ENCODE measurements at places on chromosomes 12 and 14.

DNA sequence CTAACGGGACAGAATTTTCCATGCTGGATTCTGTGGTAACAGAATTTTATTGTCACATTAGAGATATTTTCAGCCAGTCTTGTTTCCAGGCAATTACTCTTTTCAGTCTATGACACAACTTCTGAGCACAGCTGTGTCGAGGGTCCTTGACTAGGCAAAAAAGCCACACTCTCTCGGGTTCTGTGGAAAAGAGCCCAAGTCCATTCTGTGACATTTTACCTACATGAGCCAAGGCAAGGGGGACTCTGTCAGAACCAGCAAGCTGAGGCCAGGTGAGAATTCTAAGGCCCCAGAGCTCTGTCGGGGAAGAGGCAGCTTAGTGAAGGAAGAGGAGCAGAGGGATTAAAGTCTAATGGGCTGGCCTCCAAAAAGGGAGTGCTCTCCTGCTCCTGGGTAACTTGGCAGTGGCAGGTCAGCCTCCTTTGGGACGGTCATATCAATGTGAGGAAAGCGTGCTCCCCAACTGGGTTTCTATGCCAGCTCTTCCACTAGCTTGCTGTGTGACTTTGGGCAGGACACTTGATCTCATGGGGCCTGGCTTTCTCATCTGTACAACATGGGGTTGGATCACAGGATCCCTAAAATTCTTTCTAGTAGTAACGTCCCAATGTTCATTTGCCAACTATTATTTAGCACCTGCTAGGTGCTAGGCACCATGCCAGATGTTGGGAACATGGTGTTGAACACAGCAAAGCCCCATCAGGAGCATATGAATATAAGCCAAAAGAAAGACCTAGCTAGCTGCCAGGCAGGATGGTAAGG is 16.0 kb upstream of the RIC8B start:
- DNase-seq: no peak

- no peak for DNase-seq
Measured at GRCh38 chr12:131113568-131114270, 160.0 kb downstream of the ADGRD1 start.

- DNase-seq: no peak
Measured at GRCh38 chr14:30227436-30227835, 299.8 kb upstream of the PRKD1 start.

DNA sequence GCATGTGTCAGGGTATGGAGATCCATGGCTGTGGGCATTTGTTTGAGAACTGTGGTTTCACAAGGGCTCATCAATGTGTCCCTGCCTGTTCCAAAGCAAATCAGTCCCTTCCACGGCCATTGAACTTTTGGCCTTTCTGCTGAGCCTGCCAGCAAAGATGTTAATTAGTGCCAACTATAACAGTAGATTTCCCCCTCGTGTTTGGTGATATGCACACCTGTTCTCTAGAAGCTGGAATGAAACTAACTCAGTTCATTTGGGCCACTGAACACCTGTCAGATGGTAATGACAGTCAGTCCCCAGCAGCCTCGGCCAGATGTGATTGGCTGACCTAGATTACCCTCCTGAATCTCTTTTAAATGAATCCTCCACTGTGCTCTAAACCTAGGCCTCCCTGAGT is 43.2 kb downstream of the IRAK3 start:
- no peak for DNase-seq

GRCh38 chr12:68612697-68613096 is 2.0 kb downstream of the RAP1B start:
- no peak for DNase-seq

DNA sequence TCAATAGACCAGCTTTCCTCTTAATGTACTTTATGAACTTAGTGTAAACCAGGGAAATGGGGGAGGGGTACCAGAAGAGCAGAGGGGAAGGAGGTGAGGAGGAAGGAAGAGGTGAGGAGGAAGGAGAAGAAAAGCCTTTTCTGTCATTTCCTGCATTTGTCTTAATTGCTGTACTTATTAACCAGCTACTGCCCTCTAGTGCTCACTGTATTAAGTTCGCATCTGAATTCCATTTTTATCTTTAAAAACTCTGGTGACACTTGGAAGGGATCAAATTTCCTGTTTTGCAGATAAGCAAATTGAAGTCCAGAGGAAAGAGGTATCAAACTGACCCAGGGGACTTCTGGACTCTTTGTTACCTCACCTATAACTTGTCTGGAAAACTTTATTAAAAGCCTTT is 22.2 kb downstream of the MANSC1 start:
- DNase-seq: no peak

- DNase-seq: peak; percentile 3
Measured at GRCh38 chr14:75711105-75711795, 50.2 kb downstream of the TTLL5 start.

DNA sequence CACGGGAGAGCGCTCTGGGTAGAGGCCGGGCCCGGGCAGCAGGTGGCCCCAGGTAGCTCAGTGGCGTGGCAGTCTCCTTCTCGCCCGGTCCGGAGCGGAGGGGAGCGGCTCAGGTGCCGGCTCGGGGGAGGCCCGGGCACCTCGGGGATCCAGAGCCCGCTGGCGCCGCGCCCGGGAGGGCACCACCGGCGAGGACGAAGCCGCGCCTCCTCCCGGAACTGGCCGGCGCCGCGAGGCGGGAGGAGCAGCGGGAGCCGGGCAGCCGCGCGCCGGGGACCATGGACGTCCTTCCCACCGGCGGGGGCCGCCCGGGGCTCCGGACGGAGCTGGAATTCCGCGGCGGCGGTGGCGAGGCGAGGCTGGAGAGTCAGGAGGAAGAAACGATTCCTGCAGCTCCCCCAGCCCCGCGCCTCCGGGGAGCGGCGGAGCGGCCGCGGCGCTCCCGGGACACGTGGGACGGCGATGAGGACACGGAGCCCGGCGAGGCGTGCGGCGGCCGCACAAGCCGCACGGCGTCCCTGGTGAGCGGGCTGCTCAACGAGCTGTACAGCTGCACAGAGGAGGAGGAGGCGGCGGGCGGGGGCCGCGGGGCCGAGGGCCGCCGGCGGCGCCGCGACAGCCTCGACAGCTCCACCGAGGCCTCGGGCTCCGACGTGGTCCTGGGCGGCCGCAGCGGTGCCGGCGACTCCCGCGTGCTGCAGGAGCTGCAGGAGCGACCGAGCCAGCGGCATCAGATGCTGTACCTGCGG is 21.5 kb upstream of the GNS start:
- peak; percentile 12 for DNase-seq

DNA sequence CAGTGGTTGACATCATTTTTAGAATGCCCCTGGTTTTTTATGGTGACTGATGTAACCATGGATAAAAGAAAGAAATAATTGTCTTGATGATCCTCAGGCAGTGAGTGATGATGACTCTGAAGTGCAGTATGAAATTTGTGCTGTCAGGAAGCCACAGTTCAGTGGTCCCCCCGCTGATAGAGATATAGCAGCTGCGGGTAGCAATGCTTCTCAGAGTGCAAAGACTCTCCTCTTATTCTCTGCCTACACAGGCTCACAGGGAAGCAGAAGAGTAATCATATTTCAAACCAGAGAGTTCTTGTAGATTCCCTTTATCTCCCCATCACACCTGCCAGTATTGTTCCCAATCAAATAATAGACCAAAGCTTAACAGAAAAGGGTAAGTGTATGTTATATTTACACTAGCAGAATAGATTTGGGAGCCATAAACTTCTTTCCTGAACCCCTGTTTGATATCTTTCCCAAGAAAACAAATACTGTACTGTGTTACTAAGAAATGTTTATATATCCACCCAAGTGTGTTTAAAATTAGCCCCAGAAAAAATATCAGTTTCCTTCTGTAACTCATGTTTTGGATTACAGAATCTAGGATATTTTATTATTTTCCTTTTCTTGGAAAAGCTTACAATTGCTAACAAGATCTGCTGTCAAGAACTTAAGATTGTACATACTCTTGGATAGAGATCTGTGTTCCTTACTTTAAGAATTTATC is 1817.4 kb upstream of the FLRT2 start:
- DNase-seq: no peak

GRCh38 chr12:52877242-52877641 is 27.6 kb downstream of the KRT8 start:
- DNase-seq: no peak

DNA sequence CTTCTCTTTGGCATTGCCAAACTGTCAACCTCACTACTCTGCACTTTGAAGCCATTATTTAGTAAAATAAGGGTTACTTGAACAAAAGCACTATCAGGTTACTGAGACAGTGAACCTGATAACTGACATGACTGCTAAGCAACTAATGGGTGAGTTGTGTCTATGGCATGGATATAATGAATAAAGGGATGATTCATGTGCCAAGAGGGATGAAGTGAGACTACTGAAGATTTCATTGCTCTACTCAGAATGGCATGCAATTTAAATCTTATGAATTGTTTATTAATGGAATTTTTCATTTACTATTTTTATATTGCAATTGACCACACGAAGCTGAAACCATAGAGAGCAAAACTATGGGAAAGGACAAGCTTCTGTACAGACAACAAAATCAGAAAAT is 74.4 kb downstream of the CEP128 start:
- no peak for DNase-seq

DNA sequence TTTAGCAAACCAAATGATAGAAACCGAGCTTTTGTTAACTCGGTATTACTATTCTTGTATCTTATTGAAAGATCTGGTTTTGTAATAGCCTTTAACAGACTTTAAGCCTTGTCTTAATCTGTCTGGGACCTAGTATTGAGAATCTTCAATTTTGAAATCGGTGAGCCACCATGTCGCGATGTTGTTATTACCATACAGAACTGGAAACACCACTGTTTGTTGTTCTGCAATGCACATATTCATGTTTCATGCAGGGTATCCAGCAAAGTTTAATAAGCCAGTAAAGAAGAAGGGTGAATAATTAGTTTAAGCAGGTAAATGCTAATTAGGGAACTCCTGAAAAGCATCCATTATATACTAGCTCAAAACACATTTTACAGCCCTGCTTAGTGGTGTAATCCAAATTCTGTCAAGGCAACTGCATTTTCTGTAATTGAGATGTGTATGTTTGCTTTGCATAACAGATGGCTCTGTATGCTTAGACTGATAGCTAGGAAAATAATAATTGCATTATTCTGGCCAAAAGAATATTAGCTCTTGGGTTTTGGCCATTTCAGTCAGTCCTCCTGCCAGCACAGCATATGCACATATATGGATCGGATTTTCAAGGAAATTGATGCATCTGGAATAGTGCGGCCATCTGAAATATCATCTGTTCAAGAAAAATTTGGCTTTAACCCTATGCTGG is 389.2 kb downstream of the EGLN3 start:
- no peak for DNase-seq

DNA sequence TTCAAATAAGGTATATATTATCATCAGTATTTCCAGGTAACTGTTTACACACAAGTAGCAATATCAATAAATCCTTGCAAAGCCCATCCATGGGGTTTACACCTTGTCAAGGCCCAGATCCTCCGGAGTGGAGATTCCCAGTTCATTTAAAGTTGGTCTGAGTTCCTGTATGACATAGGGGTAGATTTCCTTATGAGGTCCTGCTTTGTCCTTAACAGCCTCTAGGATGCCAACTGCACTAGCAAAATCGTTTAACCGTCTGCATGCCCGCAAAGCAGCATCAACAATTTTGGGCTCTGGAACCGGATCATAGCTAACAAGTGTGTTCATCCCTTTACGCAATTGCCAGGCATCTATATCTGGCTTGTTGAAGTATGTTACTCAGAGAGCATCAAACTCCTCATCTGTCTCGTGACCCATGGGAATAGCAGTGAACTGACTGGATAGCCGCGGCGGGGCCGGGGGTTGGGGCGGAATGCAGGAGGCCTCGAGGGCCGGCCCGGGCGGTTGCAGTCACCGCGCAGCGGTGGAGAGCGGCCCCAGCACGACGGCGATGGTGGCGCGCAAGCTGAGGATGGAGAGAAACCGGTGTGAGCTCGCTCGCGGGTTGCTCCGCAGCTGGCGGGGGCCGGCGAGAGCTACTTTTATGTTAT is 30.6 kb upstream of the FBXO34 start:
- DNase-seq: no peak

- DNase-seq: no peak
Measured at GRCh38 chr12:32874078-32874477, 22.5 kb downstream of the PKP2 start.

DNA sequence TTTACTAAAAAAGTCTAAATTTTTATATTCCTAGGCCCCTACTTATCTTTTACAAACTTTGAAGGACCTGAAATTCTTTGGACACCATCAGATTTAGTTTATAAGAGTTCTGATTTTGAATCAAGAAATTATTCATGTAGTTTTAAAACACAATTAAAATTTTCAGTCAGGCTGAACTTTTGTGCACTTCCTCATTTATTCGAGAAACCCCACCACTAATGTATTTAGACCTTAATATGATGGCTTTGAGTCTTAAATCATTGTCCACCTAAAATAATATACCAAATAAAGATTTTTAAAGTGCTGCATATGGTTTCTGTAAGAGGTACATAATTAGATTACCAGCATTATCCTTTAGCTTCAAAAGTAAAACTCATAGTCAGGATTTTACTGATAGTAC is 103.4 kb downstream of the PAWR start:
- DNase-seq: no peak

DNA sequence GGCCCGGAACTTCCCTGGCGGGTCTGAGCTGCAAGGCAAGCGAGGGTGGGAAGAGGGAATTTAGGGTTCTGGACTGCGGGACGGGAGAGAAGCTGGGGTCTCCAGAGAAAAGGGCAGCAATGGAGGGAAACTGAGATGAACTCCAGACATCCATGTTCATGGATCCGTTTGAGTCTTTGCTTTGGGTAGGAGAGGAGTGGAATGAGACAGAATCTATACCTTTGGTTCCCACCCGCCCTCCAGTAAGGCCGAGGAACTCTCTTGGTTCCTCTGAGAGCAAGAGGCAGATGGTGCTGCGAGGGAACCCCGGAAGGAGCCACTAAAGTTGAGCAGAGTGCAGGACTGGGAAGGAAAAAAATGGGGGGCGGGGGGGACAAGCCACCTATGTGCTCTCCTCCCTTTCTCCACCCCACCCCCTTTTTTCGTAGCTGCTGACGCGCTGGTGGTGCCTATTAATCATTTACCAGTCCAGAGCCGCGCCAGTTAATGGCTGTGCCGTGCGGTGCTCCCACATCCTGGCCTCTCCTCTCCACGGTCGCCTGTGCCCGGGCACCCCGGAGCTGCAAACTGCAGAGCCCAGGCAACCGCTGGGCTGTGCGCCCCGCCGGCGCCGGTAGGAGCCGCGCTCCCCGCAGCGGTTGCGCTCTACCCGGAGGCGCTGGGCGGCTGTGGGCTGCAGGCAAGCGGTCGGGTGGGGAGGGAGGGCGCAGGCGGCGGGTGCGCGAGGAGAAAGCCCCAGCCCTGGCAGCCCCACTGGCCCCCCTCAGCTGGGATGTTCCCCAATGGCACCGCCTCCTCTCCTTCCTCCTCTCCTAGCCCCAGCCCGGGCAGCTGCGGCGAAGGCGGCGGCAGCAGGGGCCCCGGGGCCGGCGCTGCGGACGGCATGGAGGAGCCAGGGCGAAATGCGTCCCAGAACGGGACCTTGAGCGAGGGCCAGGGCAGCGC is 1.2 kb downstream of the SSTR1 start:
- no peak for DNase-seq

DNA sequence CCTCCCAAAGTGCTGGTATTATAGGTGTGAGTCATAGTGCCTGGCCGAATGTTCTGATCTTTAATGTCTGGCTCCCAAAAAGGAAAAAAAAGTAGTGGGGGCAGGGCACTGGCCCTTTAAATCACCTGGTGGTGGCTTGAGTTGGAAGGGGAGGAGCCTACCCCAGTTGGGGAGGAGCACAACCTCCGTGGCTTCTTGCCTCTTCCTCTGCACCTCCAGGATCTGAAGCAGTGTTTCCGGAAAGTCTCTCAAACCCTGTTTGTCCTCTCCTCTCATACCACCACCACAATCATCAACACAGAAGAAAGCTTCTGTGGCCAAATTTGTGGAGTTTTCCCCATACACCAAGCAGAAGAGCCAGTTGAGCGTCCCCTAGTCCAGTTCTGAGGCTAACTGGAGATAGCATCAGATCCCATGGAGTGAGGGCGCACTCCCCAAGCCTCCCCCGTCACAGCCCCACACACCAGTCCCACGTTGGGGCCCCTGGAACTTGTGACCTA is 24.3 kb upstream of the RCOR1 start:
- DNase-seq: peak; percentile 51

All from activated naive CD4-positive, alpha-beta T cell treated with Interleukin-2 at 50 U/mL for 16 hours (primary cell).